ENCODE measurements at places on chromosomes 2 and 18.

GRCh38 chr18:76824754-76825153 is 2.4 kb downstream of the ZNF236 start:
- no peak for DNase-seq
- peak overlapping the region; percentile 13 for H3K27ac ChIP-seq
- no peaks in the 10 kb centered on the region for H3K27me3 ChIP-seq
- no peak overlapping the region for H3K4me3 ChIP-seq
- H3K36me3 ChIP-seq = no peaks in the 10 kb centered on the region

GRCh38 chr2:203656522-203657287 is 49.7 kb upstream of the CD28 start:
- no peaks in the 10 kb centered on the region for H3K36me3 ChIP-seq
- peak; percentile 89 for DNase-seq
- H3K27me3 ChIP-seq = no peaks in the 10 kb centered on the region
- H3K4me3 ChIP-seq = no peak overlapping the region
- H3K4me1 ChIP-seq = peaks cover 21% of the 10 kb centered on the region

DNA sequence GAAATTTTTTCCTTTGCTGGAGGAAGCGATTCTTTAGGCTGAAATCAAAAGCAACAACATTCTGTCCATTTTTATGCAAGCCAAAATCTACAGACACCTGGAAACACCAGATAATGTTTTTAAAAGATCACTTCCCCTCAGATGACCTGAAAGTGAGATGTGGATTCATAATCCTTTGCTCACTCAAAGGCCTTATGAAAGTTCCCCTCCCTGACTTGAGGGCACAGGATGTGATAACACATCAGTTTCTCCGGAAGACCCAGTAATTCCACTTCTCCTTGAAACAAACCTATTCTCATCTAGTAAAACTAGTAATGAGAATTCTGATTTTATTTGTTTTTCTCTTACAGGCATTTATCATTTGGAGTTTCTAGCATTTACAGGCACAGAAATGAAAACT is 218.3 kb upstream of the RND3 start:
- H3K27ac ChIP-seq = no peak overlapping the region
- no peak overlapping the region for H3K4me3 ChIP-seq
- H3K36me3 ChIP-seq = no peaks in the 10 kb centered on the region
- no peaks in the 10 kb centered on the region for H3K4me1 ChIP-seq
- H3K27me3 ChIP-seq = no peaks in the 10 kb centered on the region

DNA sequence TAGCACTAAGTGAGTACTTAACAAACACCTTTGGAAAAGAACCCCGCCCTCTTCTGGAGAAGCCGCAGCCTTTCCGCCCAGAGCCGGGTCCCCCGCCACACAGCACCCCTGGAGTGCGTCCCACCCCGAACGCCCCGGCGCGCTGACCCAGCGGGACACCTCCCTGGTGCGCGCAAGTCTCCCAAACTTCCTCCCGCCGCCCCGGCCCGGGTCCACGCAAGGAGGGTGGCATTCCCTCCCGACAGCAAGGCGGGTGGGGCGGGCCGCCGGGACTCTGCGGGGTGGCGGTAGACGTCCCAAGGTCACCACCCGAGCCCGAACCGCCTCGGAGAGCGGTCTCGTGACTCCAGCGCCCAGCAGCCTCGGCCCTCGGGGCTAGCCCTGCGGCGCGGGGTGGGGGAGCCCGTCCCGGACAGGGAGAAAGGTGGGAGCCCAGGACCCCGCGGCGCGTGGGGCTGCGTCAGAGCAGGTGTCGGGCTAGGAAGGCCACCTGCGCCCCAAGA is 598 bp downstream of the CCDC93 start:
- peak; percentile 78 for DNase-seq
- H3K27ac ChIP-seq = peak overlapping the region; percentile 90
- H3K36me3 ChIP-seq = peaks cover 2% of the 10 kb centered on the region
- peaks cover 25% of the 10 kb centered on the region for H3K4me1 ChIP-seq
- peak overlapping the region; percentile 100 for H3K4me3 ChIP-seq
- H3K27me3 ChIP-seq = no peaks in the 10 kb centered on the region

DNA sequence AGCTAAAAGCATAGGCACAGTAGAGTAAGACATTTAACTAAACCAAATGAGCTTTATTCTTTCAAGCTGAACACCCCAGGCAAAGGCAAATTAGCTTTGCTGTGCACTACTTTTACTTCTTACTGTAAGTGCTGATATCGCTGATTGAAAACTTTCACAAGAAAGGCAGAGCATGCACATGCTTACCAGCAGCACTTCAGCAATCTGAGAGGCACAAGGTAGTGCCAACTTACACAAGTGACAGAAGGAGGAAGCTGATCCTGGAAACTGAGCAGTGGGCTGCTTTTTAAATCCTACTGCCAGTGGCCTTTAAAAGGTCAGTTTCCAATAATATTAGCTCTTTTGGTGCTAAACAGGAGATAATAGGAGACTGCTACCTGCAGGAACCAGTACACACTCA is 43.9 kb downstream of the LANCL1 start:
- H3K27ac ChIP-seq = no peak overlapping the region
- no peak overlapping the region for H3K4me3 ChIP-seq
- no peaks in the 10 kb centered on the region for H3K27me3 ChIP-seq
- DNase-seq = no peak
- H3K36me3 ChIP-seq = peaks cover 90% of the 10 kb centered on the region
- no peaks in the 10 kb centered on the region for H3K4me1 ChIP-seq

- no peaks in the 10 kb centered on the region for H3K4me1 ChIP-seq
- no peaks in the 10 kb centered on the region for H3K27me3 ChIP-seq
- DNase-seq = no peak
Observed at GRCh38 chr2:169702996-169703395, 8.7 kb downstream of the PHOSPHO2 start.

DNA sequence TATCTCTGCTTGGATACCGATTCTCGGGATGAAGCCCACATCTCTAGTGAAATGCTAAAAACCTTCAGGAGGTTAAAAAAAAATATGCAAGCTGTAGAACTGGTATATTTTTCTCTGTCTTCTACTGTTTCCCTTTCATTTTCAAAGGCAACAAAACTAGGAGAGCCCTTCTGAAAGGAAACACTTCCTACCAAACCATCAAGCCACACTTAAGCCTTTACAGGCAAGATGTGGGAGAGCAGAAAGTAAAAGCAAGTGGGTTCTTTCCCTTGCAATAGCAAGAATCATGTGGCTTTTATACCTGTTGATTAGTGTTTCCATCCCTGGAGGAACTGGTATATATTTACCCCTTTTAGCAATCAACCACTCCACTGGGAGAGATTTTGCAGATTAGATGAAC is 147.9 kb upstream of the ACAA2 start:
- DNase-seq = no peak
- no peaks in the 10 kb centered on the region for H3K36me3 ChIP-seq
- H3K27me3 ChIP-seq = no peaks in the 10 kb centered on the region
- H3K4me1 ChIP-seq = no peaks in the 10 kb centered on the region

DNA sequence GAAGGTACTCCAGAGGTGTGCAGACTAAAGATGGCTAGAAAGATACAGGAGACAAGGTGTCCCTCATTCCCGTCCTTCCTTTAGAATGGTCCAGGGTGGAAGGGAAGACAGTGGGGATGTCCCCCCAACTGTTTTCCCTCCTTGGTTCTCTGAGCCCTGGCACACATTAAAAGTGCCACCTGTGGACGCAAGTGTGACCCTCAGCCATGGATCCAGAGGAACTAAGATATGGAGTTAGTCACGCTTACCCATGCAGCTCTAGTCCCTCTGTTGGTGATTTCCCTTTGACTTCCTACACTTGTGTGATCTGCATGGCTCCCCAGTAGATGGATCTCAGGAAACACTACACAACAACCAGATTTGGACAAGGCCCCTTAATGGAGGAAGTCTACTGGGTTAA is 113.1 kb upstream of the SRD5A2 start:
- no peak for DNase-seq
- H3K4me3 ChIP-seq = no peak overlapping the region
- no peak overlapping the region for H3K27ac ChIP-seq
- H3K36me3 ChIP-seq = no peaks in the 10 kb centered on the region
- no peaks in the 10 kb centered on the region for H3K27me3 ChIP-seq

GRCh38 chr18:39945076-39945475 is 2010.0 kb upstream of the PIK3C3 start:
- H3K27ac ChIP-seq = no peak overlapping the region
- no peaks in the 10 kb centered on the region for H3K36me3 ChIP-seq
- H3K4me1 ChIP-seq = no peaks in the 10 kb centered on the region
- no peak overlapping the region for H3K4me3 ChIP-seq

DNA sequence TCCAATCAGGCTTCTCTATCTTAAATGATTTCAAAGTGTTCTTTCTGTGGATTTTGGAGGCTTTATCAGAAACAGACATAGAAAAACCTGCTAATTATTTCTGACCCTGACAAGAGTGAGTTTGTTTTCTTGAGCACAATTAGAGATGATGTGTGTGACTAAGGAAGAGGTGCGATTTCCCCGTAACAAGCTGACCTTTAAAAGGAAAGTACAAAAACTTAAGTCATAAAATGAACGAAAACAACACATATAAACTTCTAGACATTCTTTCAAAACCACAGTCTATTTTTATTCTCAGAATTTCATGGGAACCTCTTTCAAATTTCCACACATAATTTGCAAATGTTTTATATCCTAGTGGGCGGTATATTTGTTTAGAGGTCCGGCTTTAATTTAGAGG is 604.8 kb downstream of the CPS1 start:
- H3K27me3 ChIP-seq = no peaks in the 10 kb centered on the region
- H3K36me3 ChIP-seq = no peaks in the 10 kb centered on the region
- H3K4me1 ChIP-seq = no peaks in the 10 kb centered on the region
- H3K4me3 ChIP-seq = no peak overlapping the region

GRCh38 chr18:35969676-35970075 is 2.8 kb upstream of the RMP24 start:
- no peak overlapping the region for H3K27ac ChIP-seq
- H3K36me3 ChIP-seq = no peaks in the 10 kb centered on the region
- no peaks in the 10 kb centered on the region for H3K27me3 ChIP-seq
- H3K4me1 ChIP-seq = peaks cover 30% of the 10 kb centered on the region
- no peak for DNase-seq

- no peaks in the 10 kb centered on the region for H3K4me1 ChIP-seq
- peaks cover 4% of the 10 kb centered on the region for H3K27me3 ChIP-seq
- no peaks in the 10 kb centered on the region for H3K36me3 ChIP-seq
- H3K4me3 ChIP-seq = no peak overlapping the region
- no peak for DNase-seq
Observed at GRCh38 chr18:62409821-62410220, 84.7 kb downstream of the TNFRSF11A start.

- H3K27me3 ChIP-seq = no peaks in the 10 kb centered on the region
- peak overlapping the region; percentile 46 for H3K27ac ChIP-seq
- H3K4me1 ChIP-seq = peaks cover 64% of the 10 kb centered on the region
- peak; percentile 69 for DNase-seq
- no peak overlapping the region for H3K4me3 ChIP-seq
- no peaks in the 10 kb centered on the region for H3K36me3 ChIP-seq
Observed at GRCh38 chr2:128374711-128375413, 56.2 kb upstream of the HS6ST1 start.

DNA sequence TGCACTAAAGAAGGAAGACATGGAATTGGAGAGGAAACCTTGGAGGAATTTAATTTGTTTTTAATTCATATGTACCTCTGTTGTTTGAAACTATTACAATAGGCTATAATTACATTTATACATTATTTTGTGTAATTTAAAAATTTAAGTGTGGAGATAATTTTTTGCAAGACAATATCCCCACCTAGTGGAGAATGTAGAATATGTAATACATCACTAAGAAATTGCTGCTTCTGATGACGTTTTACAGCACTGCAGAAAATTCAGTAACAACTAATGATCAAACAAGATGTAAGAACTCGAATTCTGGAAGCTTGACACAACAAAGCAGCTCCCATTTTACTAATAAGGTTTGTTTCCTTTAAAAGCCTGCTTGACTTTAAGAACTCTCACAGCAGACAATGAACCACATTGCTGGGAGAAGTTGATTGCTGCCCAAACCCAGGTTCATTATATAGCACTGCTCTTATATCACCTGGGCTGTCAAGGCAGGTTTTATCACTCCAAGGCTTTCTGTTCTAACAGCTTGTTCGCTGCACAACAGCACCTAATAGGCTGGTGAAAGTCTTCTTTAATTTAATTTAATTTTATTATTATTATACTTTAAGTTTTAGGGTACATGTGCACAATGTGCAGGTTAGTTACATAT is 53.4 kb downstream of the THADA start:
- no peaks in the 10 kb centered on the region for H3K27me3 ChIP-seq
- H3K36me3 ChIP-seq = no peaks in the 10 kb centered on the region
- DNase-seq = no peak
- H3K27ac ChIP-seq = no peak overlapping the region
- H3K4me3 ChIP-seq = no peak overlapping the region

DNA sequence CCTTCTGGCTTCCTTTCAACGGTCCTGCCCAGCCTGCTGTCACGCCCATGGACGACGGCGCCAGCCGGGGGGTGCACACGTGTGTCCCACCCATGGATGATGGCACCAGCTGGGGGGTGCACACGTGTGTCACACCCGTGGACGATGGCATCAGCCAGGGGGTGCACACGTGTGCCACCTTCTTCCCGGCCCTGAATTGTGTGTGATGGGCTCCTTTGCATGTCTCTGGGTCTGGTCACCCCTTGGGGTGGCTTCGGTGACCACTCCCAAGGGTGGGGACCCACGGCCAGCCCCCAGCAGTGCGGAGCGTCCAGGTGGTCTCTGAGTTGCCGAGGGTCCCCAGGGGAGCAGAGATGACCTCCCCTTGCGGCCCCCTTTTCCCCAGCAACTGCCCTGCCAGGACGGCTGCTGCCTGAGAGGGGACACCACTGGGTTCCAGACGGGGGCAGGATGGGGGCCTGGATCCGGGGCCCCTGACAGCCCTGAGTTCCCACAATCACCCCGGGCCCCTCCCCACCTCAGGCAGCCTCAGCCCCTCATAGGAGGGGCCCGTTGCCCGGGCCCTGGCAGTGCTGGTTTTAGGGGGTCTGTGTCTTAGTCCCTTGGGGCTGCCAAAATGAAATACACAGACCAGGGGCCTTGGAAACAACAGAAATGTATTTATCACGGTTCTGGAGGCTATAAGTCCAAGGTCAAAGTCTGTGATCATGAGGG is 9.4 kb downstream of the NEU4 start:
- peak; percentile 56 for DNase-seq
- H3K4me1 ChIP-seq = no peaks in the 10 kb centered on the region
- no peaks in the 10 kb centered on the region for H3K36me3 ChIP-seq
- peaks cover 34% of the 10 kb centered on the region for H3K27me3 ChIP-seq

DNA sequence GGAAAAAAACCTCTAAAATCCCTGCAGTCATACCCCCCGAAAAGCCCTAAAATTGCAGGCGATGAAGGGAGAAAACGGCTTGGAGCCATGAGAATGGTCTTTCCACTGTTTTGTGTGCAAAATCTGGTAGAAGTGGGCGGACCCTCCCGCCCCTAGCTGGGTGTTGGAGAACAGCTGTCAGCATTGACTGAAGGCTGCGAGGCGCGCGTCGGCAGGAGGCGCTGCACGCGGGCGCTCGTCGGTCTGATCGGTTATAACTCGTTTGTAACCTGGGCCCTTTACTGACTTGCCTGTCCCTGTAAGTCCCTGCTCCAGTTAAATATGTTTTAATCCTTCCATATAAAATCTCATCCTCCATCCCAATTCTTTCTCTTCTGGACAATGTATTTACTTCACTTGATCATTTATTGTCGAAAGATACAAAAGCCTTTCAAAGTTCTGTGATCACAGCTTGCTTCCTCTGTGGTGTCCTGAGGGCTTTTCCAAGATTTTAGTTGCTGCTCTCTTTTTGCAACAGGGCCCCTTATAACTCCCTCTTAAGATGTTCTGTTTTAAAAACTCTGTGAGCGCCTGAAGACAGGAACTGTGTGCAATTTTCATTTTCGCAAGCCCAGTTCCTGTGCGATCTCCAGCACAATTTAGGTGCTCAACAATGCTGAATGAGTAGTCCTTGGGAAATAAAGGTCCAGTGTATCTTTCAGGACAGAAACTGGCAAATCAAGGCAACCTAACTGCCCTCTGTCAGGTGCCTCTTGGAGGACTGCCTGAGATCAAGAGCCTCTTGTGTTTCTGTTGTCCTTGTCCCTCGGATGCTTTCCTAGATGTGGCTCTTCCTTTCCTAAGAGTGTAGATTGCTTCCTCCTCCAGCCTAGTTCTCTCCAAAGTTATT is 918 bp upstream of the HNRNPLL start:
- H3K36me3 ChIP-seq = no peaks in the 10 kb centered on the region
- H3K4me3 ChIP-seq = peak overlapping the region; percentile 87
- peaks cover 41% of the 10 kb centered on the region for H3K4me1 ChIP-seq
- H3K27me3 ChIP-seq = no peaks in the 10 kb centered on the region
- H3K27ac ChIP-seq = peak overlapping the region; percentile 94

Data from suprapubic skin (tissue), 4 donors.